ENCODE measurements at places on chromosomes 3 and 15. TPM values are rescaled to one million over a fixed set of nuclear protein-coding genes. Genes with fewer than 3 reads are reported as not detected.
A peak's percentile ranks its signal among the peaks of the same experiment; 100 is the strongest.

DNA sequence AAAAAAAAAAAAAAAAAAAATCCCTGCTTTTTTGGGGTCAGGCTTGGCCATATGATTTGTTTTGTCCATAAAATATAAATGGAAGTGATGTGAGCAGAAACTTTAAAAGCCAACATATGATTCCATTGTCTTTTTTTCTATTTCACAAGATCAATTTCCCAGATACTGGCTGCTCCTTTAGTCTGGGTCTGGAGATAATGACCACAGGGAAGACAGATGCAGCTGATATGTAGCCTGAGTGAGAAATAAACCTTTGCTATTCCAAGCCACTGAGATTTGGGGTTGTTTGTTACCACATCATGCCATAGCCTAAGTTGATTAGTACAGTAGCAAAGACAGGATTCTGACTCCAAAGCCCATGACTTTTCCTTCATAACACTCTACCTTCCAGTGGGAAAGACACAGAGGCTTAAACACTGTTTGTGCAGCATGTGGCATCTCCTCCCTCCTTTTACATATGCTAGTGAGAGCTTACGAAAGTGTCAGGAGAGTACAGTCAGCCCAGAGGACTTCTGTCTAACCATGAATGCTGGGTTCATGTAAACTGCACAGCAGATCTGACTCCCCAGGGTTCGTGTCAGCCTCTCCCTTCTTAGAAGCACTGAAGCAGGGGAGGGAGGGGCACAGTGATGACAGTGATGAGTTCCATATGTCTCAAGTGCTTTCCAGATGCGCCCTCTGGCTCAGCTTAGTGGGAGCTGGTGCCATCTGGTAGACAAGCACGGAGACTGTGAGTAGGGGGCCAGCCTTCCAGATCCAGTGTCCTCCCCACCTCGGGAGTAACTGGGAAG, 36.7 kb upstream of the SLC7A14 start:
- DNase-seq, result peak; percentile 79

DNA sequence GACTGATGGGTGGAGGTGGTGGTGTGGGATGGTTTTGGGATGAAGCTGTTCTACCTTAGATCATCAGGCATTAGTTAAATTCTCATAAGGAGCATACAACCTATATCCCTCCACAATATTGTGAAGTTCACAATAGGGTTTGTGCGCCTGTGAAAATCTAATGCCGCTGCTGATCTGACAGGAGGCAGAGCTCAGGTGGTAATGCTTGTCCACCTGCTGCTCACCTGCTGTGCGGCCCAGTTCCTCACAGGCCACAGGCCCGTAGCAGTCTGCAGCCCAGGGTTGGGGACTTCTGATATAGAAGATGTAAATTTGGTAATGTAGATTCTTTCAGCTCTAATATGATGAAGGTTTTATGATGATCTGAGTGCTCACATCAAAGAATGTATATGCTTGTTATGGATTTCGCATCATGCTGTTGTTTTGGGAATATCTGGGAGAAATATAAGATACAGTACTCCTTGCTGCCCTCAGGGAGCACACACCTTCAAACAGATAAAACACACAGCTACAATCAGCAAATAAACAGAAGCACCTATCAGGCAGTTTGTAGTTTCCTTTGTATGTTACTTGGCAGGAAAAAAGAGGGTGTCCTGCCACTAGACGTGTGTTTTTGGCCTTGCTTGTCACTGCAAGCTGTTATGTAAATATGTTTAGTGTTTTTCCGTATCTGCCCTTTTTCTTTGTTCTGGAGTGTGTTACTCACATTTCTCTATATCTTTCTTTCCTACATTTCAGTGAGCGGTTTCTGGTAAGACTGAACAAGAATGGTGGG, 239.1 kb upstream of the MANF start:
- no peak for DNase-seq

- no peak for DNase-seq
Measured at GRCh38 chr3:174775603-174776002, 83.5 kb upstream of the NAALADL2 start.

- DNase-seq, result no peak
Measured at GRCh38 chr3:513301-513700, 316.7 kb downstream of the CHL1 start.

DNA sequence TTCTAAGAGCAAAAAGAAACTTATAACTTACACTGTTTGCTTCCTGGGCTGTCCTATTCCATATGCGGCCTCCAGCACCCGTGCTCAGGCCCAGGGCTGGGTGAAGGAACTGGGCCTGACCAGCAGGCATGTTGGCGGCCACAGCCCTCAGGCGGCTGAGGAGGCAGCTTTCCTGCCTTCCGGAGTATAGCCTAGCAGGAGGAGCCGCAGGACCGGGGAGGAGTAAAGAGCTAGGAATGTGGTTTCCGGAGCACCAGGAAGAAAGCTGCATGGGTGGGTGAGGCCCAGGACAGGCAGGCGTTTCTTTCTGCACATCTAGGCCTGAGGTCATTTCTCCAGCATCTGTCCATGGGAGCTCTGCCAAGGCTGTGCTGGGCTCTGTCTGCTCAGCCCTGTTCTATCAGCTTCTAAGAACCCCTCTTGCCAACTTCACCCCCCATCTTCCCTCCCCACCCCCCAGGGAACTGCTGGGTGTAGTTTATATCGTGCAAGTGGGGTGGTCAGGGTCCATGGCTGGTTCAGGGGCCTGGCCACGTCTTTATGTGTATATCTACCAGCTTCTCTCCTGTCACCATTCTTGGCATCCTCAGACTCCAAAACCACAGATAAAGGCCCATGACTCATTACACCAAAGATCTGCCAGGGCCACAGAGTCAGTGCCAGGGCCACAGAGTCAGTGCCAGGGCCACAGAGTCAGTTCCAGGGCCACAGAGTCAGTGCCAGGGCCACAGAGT, 7.8 kb upstream of the KIF7 start:
- no peak for DNase-seq

GRCh38 chr3:171774521-171774920, 35.8 kb downstream of the PLD1 start:
- no peak for DNase-seq

DNA sequence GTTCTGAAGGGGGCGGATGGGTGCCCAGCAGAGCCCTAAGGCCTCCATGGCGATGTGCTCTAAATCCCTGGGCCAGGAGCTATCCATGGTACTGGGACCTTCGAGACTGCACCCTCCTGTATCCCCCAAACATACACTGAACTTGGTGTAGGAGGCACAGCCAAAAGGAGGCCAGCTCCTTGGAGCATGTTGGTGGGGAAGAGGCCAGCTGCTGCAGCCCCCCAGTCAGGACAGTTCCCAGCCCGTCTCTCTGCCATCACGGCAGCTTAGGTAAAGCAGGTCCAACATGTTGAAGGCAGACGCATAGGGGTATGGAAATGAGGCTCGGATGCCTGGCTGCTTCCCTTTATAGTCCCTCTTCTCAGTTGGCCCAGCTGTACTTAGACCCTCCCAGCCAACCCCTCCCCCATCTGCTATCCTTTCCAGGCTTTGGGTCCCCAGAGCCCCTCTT, 1.8 kb downstream of the CAMKV start:
- DNase-seq, result peak; percentile 58

GRCh38 chr15:80459380-80459779, 55.2 kb downstream of the ARNT2 start:
- no peak for DNase-seq

- peak; percentile 73 for DNase-seq
Measured at GRCh38 chr15:101258238-101259144, 6.6 kb upstream of the CHSY1 start.

DNA sequence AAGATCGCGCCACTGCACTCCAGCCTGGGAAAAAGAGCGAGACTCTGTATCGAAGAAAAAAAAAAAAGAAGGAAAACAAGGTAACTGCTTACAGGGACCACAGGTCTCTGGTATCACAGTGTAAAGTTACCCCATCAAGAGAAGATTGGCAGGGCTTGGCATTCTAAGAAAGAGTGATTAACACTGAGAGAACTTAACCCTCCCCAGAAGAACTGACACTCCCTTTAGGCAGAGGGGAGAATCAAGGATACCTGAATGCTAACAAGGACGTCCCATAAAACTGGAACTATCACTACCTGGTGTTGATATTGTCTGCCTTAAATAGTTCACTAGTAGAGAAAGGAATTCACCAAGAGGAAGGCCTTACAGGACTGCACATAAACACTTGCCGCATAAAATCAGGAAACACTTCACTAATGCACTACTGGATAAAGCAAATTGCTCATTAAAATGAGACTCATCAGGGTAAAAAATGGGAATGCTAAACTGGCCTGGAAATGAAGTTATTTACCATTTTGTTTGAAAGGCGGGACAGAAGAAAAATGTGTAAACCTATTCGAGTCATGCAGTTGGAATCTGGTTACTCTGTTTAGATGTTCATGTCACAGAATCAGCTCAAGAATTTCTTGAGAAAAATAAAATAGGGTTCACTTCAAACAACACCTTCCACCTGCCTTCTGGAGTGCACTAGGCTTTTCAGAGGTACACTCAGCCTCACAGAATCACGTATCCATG, 121.6 kb downstream of the FOXP1 start:
- DNase-seq, result no peak

- no peak for DNase-seq
Measured at GRCh38 chr15:72231833-72232478, 966 bp upstream of the PKM start.

DNA sequence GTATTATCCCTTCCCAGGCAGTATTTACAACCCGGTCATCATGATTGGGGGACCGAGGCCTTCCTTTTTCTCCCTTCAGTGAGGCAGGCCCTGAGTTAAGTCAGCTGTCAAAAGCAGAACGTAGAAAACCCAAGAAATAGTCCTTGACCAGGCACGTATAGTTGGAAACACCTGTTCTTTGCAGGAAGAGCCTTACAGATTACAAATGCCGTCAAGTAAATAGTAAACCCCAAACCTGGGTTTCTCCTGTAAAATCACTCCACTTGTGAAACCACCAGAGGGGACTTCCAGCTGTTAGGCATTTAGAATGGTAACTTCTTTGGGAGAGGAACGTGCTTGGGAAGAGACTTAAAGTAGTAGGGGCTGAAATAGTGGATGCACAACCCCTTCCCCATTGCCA, 1.0 kb upstream of the BTBD1 start:
- no peak for DNase-seq

The RCN2 gene
- 231 TPM for polyA plus RNA-seq

The CCR9 gene
- polyA plus RNA-seq, result 0.05 TPM

The ADAMTSL3 gene
- 2.8 TPM for polyA plus RNA-seq

Measured in left kidney (tissue), 8 donors.